ENCODE measurements at places on chromosomes 7 and 10. TPM values are rescaled to one million over a fixed set of nuclear protein-coding genes. Genes with fewer than 3 reads are reported as not detected.

Gene ASB10
- total RNA-seq, result not detected

Gene PTPRZ1
- total RNA-seq, result not detected

Gene TMEM196
- not detected for total RNA-seq

Gene FGFR2
- total RNA-seq, result 0.43 TPM

Gene NPSR1
- total RNA-seq, result not detected

Gene BMPER
- 4.3 TPM for total RNA-seq

Gene SERPINE1
- 1,778 TPM for total RNA-seq

Gene ADGRA1
- 0.26 TPM for total RNA-seq

Gene TMEM176A
- total RNA-seq, result not detected

Gene KEL
- total RNA-seq, result not detected

Gene KCND2
- not detected for total RNA-seq

Gene POR
- 165 TPM for total RNA-seq

Gene KIAA1549
- total RNA-seq, result 5.9 TPM

Gene OR2A1
- not detected for total RNA-seq

Gene KLF14
- 0.03 TPM for total RNA-seq

Gene GNAT3
- total RNA-seq, result not detected

Gene PRLHR
- total RNA-seq, result not detected

Gene DPP6
- total RNA-seq, result not detected

Gene SFRP4
- 3.0 TPM for total RNA-seq

Gene PRRT4
- total RNA-seq, result 0.26 TPM

Gene SFTPD
- 0.31 TPM for total RNA-seq

Gene GIMAP8
- not detected for total RNA-seq

Gene AGAP9
- 9.7 TPM for total RNA-seq

Gene INA
- 20.0 TPM for total RNA-seq

Gene MLXIPL
- 1.2 TPM for total RNA-seq

Gene GPR37
- 0.51 TPM for total RNA-seq

Gene INHBA
- total RNA-seq, result 0.55 TPM

Measured in A549 treated with Hydrocortisone at 1 μM for 4 hours (cell line).